Suprapubic skin (tissue), 4 donors: ENCODE measurements at places on chromosomes 12 and 14.

DNA sequence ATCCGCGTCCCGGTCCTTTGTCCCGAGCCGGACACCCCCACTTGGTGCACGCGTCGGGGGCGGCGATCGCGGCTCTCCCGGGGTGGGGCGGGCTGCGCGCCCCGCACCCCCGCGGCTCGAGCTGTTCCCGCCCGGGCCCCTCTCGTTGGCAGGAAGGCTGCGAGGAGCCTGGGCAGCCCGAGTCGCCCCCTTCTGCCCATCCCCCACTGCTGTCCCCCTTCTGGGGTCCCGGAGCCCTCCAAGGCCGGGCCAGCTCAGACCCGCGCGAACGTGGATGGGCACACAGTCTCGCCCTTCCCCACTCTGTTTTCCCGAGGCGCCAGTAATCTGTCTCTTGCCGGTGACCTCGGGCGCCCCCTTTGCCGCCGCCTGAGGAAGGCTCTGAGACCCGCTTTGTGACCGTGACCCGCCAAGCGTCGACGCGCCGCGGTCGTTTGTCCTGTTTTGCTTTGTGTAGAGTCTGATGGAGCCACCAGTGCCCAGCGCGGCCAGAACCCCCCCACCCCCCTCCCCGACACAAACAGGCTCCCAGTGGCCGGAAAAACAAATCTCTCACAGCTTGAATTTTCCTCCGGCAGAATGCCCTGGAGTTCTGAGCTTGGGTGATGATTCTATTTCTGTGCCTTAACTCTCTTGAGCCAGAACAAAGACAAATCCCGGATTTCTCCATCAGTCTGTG, 610 bp downstream of the C14orf132 start:
- peaks cover 6% of the 10 kb centered on the region for H3K27me3 ChIP-seq
- H3K27ac ChIP-seq: peak overlapping the region; percentile 83
- no peaks in the 10 kb centered on the region for H3K36me3 ChIP-seq
- DNase-seq: no peak

DNA sequence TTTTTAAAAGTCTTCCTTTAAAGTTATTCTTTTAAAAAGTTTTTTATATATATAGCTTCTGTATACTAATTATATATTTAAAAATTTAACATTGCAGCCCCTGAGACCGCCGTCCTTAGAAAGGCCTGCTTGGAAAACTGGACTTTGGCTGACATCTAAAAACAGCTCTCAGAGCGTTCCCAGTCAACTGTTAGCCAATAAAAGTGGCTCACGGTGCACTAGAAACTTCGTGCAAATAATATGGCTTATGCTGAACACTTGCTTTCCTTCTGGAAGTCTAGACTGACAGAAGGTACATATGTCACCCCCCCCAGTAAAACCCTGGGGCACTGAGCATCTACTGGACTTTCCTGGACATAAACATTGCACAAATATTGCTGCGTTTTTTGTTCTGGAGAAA, 115.0 kb downstream of the KIF21A start:
- no peaks in the 10 kb centered on the region for H3K27me3 ChIP-seq
- H3K4me1 ChIP-seq: no peaks in the 10 kb centered on the region
- H3K4me3 ChIP-seq: no peak overlapping the region
- no peak for DNase-seq
- H3K27ac ChIP-seq: no peak overlapping the region

GRCh38 chr14:55136241-55136640, 7.2 kb downstream of the LGALS3 start:
- no peak for DNase-seq
- H3K4me3 ChIP-seq: no peak overlapping the region
- H3K4me1 ChIP-seq: peaks cover 79% of the 10 kb centered on the region
- H3K36me3 ChIP-seq: peaks cover 46% of the 10 kb centered on the region
- no peaks in the 10 kb centered on the region for H3K27me3 ChIP-seq
- peak overlapping the region; percentile 51 for H3K27ac ChIP-seq

- peak overlapping the region; percentile 80 for H3K27ac ChIP-seq
- H3K36me3 ChIP-seq: no peaks in the 10 kb centered on the region
- no peaks in the 10 kb centered on the region for H3K27me3 ChIP-seq
- peak; percentile 65 for DNase-seq
These were observed 255.8 kb upstream of the CRY1 start for GRCh38 chr12:107349008-107349747.

DNA sequence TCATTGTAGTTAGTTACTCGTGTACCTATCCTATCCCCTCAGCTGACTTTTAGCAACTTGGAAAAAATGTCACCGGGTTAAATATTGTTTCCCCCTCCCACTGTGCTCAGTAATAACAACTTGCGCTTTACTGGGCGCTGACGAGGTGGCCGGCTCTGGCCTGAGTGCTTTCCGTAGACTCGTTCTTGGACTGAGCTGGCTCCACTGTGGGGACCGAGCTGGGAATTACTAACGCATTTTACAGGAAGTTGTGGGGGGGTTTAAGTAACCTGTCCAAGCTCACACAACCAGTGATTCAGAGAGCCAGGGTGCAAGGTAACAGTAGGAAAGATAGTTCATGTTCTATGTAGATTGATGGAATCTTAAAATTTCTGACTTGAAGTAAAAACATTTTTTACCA, 82.5 kb upstream of the KICS2 start:
- no peak overlapping the region for H3K27ac ChIP-seq
- H3K4me1 ChIP-seq: no peaks in the 10 kb centered on the region
- no peak overlapping the region for H3K4me3 ChIP-seq
- no peaks in the 10 kb centered on the region for H3K27me3 ChIP-seq
- H3K36me3 ChIP-seq: no peaks in the 10 kb centered on the region

DNA sequence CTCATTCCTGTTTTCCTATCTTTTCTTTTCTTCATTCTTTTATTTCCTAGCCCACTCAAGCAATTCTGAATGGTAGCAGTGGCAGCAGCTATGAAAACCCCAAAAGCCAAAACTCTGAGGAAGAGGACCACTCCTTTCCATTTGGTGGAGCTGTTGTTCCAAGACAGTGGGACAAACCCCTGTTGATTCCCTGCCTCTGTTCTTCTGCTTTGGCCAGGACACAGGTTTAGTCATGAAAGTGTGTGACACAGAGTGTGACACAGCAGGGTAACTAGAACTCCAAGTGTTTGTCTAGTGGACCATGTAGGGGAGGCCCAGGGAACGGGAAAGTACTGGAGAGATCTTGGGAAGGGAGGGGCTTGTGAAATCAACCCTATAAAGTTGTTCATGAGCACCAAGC, 71.1 kb downstream of the PTCSC3 start:
- no peak overlapping the region for H3K4me3 ChIP-seq
- H3K27me3 ChIP-seq: no peaks in the 10 kb centered on the region
- H3K27ac ChIP-seq: no peak overlapping the region

DNA sequence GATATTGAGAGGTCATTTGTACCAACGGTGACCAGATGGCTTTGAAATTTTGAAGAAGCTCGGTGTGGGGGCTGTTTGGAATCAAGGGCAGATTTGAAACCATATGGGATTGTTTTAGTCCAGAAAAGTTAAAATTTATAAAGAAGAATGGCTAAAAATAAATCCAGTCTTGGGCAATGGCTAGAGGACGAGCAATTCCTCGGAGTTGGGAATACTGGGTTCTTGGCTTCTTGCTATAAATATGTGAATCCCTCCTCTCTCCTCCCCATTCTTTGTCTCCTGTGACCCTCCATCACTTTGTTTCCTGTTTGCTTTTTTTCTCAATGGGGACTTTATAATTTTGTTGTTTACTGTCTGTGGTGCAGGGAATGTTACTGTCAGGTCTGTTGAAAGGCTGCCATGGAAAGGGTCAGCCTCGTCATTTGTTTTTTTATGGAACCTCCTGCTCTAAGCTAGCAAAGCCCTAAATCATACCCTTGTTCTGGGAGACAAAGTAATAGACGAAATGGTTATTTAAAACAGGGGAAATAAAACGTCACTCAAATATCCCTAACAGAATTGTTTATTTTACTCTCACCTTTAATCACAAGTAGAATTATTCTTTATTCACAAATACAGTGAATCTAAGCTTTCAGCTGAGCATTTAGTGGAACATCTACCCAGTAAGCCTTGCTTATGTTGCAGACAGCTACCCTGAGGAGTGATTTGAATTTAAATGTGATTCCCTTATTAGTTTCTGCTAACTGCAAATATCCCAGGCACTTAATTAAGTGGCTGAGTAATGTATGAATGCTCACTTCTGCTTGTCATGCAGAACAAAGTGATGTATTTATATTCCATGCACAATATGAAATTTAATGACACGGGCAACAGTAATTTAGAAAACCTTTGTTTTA, 273.1 kb upstream of the NOVA1 start:
- peaks cover 4% of the 10 kb centered on the region for H3K4me1 ChIP-seq
- no peak overlapping the region for H3K4me3 ChIP-seq
- DNase-seq: no peak
- H3K36me3 ChIP-seq: no peaks in the 10 kb centered on the region
- no peaks in the 10 kb centered on the region for H3K27me3 ChIP-seq

- H3K36me3 ChIP-seq: no peaks in the 10 kb centered on the region
- DNase-seq: no peak
- no peak overlapping the region for H3K27ac ChIP-seq
- H3K4me3 ChIP-seq: no peak overlapping the region
- no peaks in the 10 kb centered on the region for H3K27me3 ChIP-seq
- H3K4me1 ChIP-seq: no peaks in the 10 kb centered on the region
These were observed 92.0 kb downstream of the EMP1 start for GRCh38 chr12:13288501-13288900.

DNA sequence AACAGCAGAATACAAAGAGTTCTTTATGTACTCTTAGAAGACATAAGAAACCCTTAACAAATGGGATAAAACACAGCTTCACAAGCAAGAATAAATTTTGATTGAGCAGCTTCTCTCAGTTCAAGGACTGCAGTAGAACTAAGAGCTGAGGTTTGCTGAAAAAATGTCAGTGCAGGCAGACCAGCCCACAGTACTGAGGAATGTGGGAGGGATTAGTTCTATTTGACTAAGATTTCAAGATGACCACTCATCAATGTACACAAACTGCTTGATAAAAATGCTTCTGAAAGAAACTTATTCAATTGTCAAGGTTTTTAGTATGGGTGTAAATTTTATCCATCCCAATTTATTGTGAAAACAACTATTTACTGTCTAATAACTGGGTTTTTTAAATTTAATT, 138.4 kb downstream of the SEC23A start:
- no peak for DNase-seq
- H3K27me3 ChIP-seq: no peaks in the 10 kb centered on the region
- H3K4me3 ChIP-seq: no peak overlapping the region
- H3K4me1 ChIP-seq: no peaks in the 10 kb centered on the region
- H3K36me3 ChIP-seq: no peaks in the 10 kb centered on the region

DNA sequence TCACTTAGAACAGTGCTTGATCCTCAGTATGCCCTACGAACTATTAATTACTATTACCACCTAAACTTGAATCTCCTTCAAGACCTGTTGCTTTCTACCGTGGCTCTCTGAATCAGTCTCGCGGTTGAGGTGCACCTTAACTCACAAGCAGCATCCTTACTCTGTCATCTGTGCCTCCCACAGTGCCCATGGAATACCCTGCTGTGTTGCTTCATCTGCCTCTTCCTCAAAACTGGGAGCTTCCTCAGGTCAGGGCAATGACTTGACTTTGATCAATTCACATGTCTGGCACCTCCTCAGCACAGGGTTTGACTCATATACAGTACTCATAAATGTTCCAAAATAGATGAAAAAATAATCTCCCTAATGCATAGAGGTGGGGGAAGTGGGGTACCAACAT, 305.9 kb downstream of the NUAK1 start:
- H3K27me3 ChIP-seq: no peaks in the 10 kb centered on the region
- DNase-seq: no peak
- H3K27ac ChIP-seq: no peak overlapping the region

GRCh38 chr12:98924-99352, 32.4 kb downstream of the IQSEC3 start:
- no peak overlapping the region for H3K4me3 ChIP-seq
- H3K27me3 ChIP-seq: peaks cover 63% of the 10 kb centered on the region
- peaks cover 5% of the 10 kb centered on the region for H3K4me1 ChIP-seq
- H3K36me3 ChIP-seq: no peaks in the 10 kb centered on the region
- no peak overlapping the region for H3K27ac ChIP-seq

DNA sequence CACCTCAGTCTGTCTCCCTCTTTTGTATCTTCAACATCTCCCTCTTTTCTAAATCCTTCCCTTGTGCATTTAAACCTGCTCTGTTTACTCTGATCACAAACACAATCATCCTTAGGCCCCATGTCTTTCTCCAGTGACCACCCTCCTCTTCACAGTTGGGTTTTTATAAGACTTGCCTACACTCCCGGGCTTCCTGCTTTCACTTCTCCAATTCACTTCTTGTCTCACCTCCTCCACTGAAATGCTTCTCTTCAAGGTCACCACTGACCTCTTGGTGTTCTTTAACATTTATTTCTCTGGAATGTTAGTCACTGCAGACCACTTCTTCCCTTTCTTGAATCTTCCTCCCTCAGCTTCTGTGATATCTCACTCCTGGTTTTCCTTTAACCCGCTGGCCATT, 8.7 kb upstream of the SMCO2 start:
- DNase-seq: no peak
- no peaks in the 10 kb centered on the region for H3K4me1 ChIP-seq
- H3K27me3 ChIP-seq: no peaks in the 10 kb centered on the region
- H3K27ac ChIP-seq: no peak overlapping the region
- no peaks in the 10 kb centered on the region for H3K36me3 ChIP-seq
- no peak overlapping the region for H3K4me3 ChIP-seq

GRCh38 chr12:87728931-87729593, 300.1 kb downstream of the C12orf50 start:
- H3K4me3 ChIP-seq: no peak overlapping the region
- DNase-seq: no peak
- H3K4me1 ChIP-seq: no peaks in the 10 kb centered on the region
- no peak overlapping the region for H3K27ac ChIP-seq

DNA sequence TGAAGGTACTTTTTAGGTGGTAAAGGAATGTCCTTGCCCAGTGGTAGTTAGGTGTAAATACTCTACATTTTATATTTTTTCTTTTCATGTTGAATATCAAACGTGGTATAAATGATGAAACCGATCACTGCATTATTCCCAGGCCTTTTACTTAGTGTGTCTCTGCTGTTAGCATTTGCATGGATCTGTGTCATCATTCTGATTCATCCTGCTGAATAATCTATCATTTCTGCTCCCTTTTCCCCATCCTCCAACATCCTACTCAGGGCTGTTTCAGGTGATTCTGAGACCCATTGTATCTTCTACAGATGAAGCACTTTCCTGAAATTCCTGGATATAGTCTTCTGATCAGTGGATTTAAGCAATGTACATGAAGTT, 61.0 kb upstream of the PTHLH start:
- H3K27ac ChIP-seq: no peak overlapping the region
- H3K4me1 ChIP-seq: no peaks in the 10 kb centered on the region
- H3K4me3 ChIP-seq: no peak overlapping the region
- no peaks in the 10 kb centered on the region for H3K27me3 ChIP-seq
- DNase-seq: no peak

DNA sequence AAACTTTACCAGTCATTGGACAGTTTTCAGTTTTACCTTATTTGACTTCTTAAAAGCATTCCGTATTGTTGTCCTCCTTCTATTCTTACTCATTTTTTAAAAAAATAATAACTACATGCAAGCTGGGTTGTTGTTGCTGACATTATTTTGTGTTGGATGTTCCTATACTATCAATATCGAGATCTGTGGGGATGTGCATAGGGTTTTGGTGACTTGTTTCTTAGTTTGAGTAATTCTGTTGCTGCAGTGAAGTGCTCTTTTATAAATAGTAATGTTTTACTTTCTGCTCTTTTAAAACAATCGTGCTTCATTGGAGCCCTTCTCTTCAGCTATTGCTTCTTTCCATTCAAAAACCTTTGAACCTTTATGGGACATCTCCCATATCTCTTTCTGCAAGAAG, 79.4 kb downstream of the METTL25 start:
- no peaks in the 10 kb centered on the region for H3K4me1 ChIP-seq
- peaks cover 8% of the 10 kb centered on the region for H3K36me3 ChIP-seq
- H3K4me3 ChIP-seq: no peak overlapping the region
- H3K27me3 ChIP-seq: no peaks in the 10 kb centered on the region
- DNase-seq: no peak
